Progenitor cell of endocrine pancreas (in vitro differentiated cells): ENCODE measurements at places on chromosomes 6 and 20. TPM values are rescaled to one million over a fixed set of nuclear protein-coding genes. Genes with fewer than 3 reads are reported as not detected.

DNA sequence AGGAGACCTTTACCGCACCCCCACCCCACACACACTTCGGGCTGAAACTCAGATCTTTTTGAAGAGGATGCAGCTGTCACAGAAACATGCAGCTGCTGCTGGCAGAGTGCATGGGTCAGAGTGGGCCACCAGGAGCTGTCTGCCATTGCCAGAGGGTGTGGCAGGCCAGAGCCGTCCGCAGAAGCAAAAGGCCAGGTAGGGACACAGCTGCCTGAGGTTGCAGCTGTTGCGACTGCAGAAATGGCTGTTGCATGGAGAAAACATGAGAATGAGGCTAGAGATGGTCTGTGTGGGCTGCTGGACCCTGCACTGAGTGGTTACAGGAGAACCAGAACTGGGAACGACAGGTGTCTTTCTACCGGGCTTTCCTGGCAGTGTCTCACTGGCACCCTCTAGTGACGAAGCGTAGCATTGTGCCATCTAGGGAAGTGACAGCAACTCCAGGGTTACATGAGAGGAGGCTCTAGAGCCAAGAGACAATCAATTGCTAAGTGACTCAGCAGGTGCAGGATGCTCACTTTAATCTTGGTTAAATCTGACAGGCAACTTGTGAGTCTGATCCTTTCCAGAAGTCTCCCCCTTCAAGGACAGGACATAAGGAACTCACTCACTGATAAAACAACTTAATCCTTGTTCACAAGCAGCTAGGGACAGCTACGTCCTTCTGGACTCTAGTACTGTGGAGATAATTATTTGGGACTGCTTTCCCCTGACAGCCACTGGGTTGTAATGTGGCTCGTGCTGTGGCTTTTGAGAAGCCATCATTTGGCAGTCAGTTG, 29.1 kb upstream of the SERPINB9 start:
- peak; percentile 78 for DNase-seq

DNA sequence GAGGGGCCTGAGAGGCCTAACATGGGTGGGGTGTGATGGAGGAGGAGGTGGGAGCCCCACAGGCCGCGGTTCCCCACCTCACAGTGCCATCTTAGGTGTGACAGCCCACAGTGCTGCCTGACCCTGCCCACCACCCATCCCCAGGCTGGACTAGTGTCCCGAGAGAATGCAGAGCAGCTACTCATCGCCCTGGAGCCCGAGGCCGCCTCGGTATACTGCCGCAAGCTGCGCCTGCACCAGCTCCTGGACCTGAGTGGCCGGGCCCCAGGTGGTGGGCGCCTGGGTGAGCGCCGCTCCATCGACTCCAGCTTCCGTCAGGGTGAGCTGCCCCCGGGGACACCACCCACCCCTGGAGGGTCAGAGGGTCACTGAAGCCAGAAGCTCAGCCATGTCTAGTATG, 15.6 kb downstream of the HSPA12B start:
- no peak for DNase-seq

- peak; percentile 71 for DNase-seq
Measured at GRCh38 chr20:54199721-54200176, 8.1 kb upstream of the PFDN4 start.

GRCh38 chr20:3560162-3560561, 89.3 kb downstream of the ATRN start:
- DNase-seq = no peak

- DNase-seq = no peak
Measured at GRCh38 chr6:163579880-163580295, 165.4 kb downstream of the QKI start.

- no peak for DNase-seq
Measured at GRCh38 chr6:157753291-157753690, 69.8 kb upstream of the SNX9 start.

GRCh38 chr6:37696220-37696840, 1.4 kb downstream of the MDGA1 start:
- DNase-seq = no peak

DNA sequence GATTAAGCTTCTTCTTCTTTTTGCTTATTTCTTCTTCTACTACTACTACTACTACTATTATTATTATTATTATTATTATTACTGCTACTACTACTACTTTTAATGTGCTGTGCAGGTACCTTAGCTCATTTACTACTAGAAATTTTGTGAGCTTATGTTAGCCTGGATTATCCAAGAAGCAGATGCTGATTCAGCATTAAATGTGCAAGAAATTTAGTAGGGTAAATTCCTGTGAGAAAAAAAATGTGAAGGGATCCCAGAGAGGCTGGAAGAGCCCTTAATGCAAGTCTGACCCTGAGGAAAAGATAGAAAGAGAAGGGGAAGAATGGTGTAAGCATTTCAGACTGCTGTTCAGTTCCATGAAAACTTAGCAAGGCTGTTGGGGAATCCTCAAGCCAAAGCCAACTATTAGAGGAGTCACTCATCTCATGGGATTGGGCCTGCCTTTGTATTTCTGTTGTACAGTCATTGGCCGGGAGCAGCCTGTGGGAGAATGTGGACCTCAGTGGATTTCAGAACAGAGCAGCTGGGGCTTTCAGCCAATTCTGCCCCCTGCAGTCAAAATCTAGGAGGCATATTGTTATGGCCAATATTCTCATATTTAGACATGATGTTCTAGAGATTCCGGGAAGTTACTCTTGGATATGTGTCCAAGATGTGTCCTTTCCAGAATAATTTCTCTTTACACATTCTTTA, 37.2 kb upstream of the TSPYL1 start:
- DNase-seq = no peak

DNA sequence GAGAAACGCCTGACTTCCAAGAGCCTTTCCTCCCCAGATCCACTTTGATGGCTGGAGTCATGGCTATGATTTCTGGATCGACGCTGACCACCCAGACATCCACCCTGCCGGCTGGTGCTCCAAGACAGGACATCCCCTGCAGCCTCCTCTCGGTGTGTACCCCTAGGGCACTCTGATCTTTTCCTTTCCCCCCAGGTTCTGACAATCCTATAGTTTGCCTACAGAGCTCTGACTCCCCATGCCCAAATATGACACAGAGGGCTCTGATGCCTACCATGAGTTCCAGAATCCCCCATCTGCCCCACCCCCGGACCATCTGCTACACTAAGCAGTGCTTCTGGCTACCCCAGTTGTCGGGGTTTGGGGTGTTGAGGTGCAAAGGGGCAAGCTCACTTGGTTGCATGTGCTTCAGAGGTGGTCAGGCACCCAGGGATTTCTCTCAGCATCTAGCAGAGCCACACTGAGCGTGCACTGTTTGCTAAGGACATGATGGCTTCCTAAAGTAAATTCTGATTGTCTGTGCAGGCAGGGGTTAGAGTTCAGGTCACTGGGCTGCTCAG, 24.0 kb upstream of the SGK2 start:
- DNase-seq = no peak

- DNase-seq = peak; percentile 74
Measured at GRCh38 chr20:35226884-35227681, 593 bp downstream of the MMP24 start.

GRCh38 chr6:169991913-169992312, 240.5 kb downstream of the ERMARD start:
- DNase-seq = no peak

- peak; percentile 89 for DNase-seq
Measured at GRCh38 chr20:36886859-36887751, 11.2 kb downstream of the TLDC2 start.

- DNase-seq = no peak
Measured at GRCh38 chr6:37474316-37474715, 25.4 kb downstream of the CCDC167 start.

DNA sequence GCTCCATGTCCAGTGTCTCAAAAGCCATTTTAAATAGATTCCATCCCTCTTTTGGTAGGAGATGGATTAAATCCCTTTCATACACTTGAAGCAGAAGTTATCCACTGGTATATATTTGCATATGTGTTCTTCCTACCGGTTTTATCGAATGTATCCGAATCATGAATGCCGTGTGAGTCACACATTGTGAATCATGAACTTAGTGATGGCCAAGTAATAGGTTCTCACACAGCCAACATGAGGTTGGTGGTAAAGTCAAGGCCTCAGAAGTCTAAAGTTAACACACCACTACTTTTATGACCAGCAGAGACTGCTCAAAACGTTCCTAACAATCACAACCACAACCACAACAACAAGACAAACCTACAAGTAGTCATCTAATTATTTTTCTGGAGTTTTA, 345.5 kb downstream of the THBS2 start:
- DNase-seq = no peak

GRCh38 chr6:148528292-148528691, 185.7 kb downstream of the SASH1 start:
- DNase-seq = no peak

DNA sequence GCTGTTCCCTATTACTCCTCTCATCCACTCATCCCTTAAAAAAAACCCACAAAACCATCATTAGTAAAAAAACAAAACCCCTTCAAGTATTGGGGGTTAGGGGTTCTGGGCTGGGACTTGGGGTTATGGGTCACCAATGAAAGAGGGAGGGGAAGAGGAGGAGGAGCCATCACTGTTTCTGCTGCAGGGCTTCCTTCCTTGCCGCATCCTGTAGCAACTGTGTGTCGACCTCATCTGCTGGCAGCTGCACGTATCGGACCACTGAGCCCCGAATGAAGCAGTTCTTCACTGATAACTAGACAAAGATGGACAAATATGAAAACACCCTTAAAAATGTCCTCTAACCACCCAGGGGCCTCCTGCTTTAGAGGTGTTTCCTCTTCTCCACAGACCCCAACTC, 2.0 kb upstream of the VARS1 start:
- no peak for DNase-seq

GRCh38 chr20:48193627-48194425, 408.5 kb upstream of the SULF2 start:
- no peak for DNase-seq

- no peak for DNase-seq
Measured at GRCh38 chr20:58216334-58216733, 12.1 kb downstream of the ANKRD60 start.

GRCh38 chr20:46307139-46307998, 929 bp downstream of the CDH22 start:
- DNase-seq = peak; percentile 36

DNA sequence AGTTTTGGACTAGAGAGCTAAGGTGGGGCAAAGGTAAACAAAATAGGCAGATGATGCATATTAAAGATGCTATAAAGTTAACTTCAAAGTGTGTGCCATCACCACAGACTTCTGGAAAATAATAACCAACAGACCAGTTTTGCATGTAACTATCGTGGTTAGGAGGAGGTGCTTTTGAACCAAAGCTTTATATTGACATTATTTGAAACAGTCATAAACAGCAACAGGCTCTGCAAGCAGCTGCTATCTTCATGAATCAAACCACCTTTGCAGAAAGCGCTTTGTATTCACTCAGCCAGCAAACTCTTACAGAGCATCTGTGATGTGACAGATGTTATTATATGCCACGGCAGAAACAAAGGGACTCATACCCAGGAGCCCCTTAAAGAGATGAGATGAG, 81.9 kb downstream of the CRYBG1 start:
- DNase-seq = no peak

DNA sequence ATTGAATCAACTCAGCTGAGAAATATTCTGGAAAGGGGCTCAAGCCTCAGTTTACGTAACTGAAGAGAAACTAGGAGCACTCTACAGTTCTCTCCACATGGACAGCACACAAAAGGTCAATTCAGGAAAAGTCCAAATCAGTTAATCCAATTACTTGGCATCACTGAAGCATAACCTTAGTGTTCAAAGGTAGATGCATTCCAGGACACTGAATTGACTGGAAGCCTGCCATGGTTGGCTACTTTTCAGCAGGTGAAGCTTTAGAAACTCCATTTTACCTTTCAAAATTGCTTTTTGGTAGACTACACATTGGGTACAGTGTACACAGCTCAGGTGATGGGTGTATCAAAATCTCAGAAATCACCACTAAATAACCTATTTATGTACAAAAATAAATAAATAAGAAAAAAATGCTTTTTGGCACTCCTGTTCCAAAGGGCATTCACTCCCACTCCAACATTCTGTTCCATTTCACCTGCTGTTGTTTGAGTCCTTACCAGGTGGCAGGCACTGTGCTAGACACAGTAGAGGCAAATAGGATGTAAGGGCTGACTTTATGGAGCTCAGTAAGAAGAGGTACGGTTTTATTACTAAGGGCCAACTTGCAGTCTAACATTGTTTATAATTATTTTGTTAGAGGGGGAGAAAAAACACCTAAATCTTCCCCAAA, 153.4 kb downstream of the FAXC start:
- no peak for DNase-seq

DNA sequence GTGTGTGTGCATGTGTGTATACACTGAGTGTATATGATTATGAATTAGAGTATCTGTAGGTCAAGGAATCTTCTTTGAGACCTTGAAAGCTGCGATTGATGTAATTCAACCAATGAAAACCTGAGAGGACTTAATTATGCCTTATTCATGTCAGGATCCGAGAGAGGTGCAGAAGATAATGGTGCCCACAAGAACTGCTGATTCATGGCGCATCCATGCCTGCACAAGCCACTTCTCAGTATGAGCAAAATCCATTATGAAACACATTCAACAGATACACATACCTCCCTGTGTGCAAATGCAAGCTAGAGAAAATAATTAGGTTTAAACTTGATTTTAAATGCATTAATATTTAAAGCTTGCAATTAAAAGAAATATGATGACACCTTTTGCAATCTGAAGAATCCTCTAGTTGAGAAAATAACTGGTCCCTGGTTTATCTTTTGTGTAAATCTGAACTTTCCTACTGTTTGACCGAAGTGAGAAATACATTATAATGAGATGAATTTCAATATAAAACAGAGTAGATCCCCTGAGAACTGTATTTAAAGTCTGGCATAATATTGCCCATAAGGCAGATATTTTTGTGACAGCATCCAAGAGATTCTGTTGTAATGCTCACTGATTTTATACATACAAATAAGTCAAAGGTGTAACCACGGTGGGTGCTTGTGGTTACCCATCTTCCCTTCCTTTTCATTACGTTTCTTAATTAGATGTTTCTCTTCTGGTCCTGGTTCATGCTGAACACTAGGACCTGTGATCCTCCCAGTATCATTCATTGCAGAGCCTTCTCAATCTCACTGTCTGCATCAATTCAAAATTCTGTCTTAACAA, 45.6 kb downstream of the LY86 start:
- no peak for DNase-seq

GRCh38 chr6:53790886-53791285, 3.9 kb upstream of the LRRC1 start:
- DNase-seq = no peak

SIRPB2 gene
- total RNA-seq = not detected in 2 replicates

SLC35D3 gene
- 0.13 TPM in 1 of 2 replicates, not detected in the other for total RNA-seq

OPRM1 gene
- total RNA-seq = not detected in 2 replicates

GLP1R gene
- total RNA-seq = 3.9 and 4.0 TPM in 2 replicates

GNRH2 gene
- total RNA-seq = 2.7 TPM in 2 replicates

TINAG gene
- not detected in 2 replicates for total RNA-seq

QRSL1 gene
- 17.2 and 18.3 TPM in 2 replicates for total RNA-seq

TRIM10 gene
- not detected in 2 replicates for total RNA-seq

IL17A gene
- not detected in 2 replicates for total RNA-seq

ARFGEF3 gene
- total RNA-seq = 28.3 and 28.6 TPM in 2 replicates

SOBP gene
- total RNA-seq = 15.4 and 17.0 TPM in 2 replicates

SPAG4 gene
- total RNA-seq = 1.1 and 2.5 TPM in 2 replicates
